Mammary epithelial cell (primary cell): ENCODE measurements at places on chromosomes 3 and 15. TPM values are rescaled to one million over a fixed set of nuclear protein-coding genes. Genes with fewer than 3 reads are reported as not detected.

GABRR3 gene
- not detected in 2 replicates for total RNA-seq

MAP1A gene
- total RNA-seq: 0.32 and 0.52 TPM in 2 replicates

DNA sequence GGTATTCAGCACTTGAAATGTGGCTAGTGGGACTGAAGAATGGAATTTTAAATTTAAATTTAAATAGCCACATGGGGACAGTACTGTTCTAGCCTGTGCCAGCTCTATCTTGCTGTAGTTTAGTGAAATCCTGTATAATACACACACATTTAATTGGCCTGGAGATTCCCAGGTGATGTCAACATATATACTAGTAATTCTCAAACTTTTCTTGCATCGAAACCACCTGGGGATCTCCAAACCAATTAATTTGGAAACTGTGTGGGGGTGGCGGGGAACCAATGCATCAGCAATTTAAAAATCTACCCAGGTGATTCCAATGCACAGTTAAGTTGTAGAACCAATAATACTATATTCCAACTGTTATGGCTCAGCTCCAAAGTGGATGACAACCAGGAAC, 228.9 kb upstream of the MRPL3 start:
- DNase-seq: no peak

ADAMTSL3 gene
- total RNA-seq: 0.17 TPM

PEX5L gene
- 7.1 and 10.3 TPM in 2 replicates for total RNA-seq

DNA sequence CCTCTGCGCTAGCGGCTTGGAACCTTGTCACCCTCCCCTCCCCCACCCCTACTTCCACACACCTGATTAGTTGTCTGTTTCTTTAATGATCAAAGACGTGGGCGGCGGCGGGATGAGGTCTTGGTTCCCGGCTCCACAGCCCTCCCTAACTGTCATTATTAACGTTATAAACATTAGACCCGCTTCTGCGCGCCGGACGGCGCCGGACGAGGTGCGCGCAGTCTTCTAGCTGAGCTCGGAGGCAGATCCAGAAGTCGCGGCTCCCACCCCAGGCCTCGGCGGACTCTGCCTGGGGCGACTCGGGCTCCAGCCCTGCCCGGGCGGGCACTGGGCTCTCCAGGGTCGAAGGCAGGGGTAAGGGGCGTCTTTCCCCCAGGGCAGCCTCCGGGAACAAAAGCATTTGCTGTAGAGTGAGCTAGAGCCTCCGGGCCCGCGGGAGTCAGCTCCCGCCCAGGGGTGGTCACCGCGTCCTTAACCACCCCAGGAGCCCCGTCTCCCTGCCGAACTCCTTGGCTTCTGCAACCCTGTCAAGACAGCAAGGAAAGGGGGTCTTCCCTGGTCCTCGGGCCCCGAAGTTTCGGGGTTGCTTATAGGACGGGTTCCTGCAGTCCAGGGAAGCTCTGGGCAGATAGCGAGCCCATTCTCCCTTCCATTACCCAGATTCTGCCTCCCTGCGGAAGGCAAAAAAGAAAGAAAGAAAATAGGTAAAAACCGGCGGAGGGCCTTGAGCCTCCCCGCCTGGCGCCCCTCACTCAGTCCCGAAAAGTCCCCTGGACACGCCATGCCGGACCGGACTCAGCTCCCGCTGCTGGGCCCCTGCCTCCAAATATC, 2.2 kb upstream of the ISLR2 start:
- peak; percentile 33 for DNase-seq

CPNE4 gene
- total RNA-seq: 1.5 TPM

CYP19A1 gene
- not detected in 2 replicates for total RNA-seq

DNA sequence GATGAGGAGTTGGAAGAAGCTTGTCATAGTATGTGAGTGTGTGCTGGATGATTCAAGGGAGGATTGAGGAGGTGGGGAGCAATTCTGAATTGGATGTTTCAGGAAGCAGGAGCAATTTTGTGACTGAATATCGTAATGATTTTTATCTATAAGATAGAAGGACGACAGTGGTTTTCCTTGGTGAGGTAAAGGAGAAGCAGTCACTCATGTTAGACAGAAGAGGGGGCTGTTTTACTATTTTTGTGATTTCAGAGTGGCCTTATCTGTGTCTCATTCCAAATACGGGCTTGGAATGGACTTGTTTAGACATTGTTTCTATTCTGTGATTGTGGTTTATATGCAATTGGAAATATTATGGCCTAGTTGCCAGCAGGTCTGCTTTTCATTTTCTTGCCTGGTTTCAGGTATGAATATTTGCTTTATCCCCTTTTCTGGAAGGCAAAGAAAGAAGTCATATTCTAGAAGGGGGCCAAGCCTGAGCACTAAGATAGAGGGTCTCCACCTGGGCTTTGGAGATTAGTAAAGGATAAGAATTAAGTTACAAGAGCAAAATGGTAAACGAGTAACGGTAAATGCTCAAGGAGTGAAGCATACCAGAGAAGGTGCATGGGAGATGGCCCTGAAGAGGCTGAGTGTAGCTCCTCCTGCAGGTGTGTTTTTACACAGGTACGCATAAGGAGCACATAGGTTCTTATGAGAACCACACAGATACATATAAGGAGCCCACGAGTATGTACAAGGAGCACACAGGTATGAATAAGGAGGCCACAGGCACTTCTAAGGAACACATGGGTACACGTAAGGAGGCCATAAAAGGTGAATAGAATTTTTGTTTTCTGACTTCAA, 124.6 kb upstream of the KCNAB1 start:
- DNase-seq: peak; percentile 43

GRCh38 chr15:88476635-88477060, 9.1 kb downstream of the MRPS11 start:
- no peak for DNase-seq

DNA sequence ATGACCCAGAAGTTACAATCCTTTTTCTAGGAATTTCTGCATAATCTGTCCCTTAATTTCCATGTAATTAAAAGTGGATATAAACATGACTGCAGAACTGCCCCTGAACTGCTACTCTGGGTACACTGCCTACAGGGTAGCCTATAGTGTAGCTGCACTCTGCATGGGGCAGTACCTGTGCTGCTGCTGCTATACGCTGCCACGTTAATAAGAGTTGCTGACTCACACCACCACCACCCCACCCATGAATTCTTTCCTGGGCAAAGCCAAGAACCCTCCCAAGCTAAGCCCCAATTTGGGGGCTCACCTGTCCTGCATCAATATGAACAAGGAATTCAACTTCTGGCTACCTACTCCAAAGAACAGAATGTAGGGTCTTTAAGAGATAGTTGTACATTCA, 13.9 kb downstream of the HDGFL3 start:
- DNase-seq: no peak

EFCC1 gene
- under 0.01 TPM for total RNA-seq

DNA sequence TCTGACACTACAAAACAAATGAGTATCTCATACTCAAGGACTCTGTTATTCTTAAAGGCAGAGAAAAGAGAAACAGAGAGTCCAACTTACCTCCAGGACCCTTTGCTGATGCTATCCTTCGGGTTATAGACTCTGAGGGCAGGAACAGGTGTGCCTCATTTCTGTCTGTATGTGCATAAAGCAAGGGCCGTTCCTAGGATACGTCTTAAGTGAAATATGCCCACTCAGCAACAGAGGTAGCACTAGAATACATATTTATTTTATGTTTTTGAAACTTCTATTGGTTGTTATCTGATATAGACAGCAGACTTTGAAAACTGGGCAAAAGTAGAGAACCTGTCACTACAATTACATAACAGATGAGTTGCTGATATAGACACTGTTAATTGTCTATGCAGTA, 89.3 kb upstream of the CPNE4 start:
- DNase-seq: no peak

- no peak for DNase-seq
Observed at GRCh38 chr3:27729748-27730611, 7.9 kb upstream of the EOMES start.

DNA sequence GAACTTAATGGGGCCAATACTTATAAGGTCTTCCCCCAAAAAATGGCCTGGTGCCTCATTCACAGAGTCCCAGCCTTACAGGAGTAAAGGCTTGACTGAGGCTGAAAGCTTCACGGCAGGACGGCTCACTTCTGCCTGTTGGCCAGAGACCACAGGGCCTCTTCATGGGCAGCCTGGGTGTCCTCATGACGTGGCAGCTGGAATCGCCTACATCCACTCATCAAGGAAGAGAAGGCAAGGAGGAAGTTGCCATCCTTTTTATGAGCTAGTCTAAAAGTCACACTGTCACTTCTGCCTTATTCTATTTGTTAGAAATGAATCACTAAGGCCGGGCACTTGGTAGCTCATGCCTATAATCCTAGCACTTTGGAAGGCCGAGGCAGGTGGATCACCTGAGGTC, 89.3 kb upstream of the DGKG start:
- no peak for DNase-seq

LRRIQ4 gene
- 0.17 TPM for total RNA-seq

- no peak for DNase-seq
Observed at GRCh38 chr3:11643201-11643603, 513 bp downstream of the VGLL4 start.

GRCh38 chr3:23815879-23816278, 10.1 kb downstream of the UBE2E1 start:
- DNase-seq: no peak

DNA sequence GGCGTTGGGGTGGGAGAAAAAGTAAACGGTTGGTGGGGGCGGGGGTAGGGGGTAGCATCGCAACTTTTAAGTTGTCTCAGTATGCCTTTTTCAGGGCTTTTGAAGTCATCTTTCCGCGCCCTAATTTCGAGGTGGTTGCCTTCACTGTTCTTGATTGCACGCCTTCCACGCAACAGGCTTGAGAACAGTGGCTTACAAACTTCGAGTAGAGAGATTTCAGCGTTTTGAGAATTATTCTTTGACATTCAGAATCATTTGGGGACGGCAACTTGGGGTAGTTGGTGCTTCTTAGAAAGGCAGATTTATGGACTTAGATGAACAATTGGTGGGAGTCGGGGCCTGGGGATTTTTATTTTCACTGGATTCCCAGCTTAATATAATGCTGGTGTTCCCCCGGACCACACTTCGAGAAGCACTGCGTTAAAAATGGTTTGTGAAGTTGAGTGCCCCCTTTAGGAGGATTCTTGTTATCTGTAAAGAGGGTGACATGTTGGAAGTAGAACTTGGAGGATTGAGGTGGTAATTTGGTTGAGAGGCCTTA, 880 bp downstream of the PPP4R2 start:
- peak; percentile 58 for DNase-seq

GRCh38 chr3:140219291-140219690, 284.3 kb downstream of the CLSTN2 start:
- DNase-seq: no peak
